K562 (cell line): ENCODE measurements at places on chromosomes 6 and 20. TPM values are rescaled to one million over a fixed set of nuclear protein-coding genes. Genes with fewer than 3 reads are reported as not detected.

- peak; percentile 31 for DNase-seq
These were observed 3.2 kb downstream of the GRIK2 start for GRCh38 chr6:101396548-101397173.

DNA sequence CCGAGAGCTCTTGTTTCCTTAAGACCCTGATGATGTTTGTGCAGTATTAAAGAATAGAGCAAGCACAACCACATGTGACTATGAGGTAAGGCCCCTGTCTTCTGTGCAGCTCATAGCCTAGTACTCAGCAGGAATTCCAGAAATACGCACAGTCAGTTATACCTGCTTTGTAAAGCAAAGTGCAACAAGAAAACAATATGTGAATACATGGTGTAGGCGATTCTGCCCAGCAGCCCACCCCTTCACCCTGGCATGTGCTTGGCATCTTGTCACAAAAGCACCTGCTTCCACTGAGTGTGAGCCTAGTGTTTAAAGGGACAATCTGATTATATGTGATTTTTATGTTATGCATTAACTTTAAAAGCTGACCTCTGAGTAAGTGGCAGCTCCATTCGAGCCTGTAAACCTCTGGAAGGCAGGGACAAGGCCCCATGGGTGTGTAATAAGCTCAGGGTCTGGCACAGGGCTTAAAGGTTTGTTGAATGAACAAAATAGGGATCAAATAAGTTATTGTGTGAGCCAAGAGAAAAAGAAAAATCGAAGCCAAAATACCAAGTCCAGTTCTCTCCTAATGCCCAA lies 148.7 kb downstream of the DOK5 start:
- DNase-seq: no peak

DNA sequence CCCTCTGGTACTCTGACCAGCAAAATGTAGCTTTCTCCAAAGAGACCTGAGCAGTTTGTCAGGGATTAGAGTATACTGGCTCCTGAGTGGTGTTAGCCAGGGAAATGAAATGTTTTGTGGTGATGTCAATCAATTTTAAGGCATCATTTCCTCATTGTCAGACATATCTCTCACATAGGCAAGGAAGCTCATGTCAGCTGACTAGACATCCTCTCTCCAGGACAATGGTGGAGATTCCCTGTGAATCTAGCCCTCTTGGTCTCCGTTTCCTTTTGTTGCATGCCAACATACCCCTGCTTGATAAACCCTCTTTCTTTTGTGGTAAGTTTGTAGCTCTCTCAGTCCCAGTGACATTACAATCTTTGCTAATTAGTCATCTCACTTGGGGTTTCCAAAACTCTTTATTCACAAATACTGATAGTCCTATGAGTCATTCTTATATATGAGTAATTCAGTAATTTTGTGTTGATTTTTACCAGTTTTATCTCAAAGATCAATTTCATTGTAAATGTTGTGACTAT lies 135.6 kb upstream of the PTPRK start:
- no peak for DNase-seq

DNA sequence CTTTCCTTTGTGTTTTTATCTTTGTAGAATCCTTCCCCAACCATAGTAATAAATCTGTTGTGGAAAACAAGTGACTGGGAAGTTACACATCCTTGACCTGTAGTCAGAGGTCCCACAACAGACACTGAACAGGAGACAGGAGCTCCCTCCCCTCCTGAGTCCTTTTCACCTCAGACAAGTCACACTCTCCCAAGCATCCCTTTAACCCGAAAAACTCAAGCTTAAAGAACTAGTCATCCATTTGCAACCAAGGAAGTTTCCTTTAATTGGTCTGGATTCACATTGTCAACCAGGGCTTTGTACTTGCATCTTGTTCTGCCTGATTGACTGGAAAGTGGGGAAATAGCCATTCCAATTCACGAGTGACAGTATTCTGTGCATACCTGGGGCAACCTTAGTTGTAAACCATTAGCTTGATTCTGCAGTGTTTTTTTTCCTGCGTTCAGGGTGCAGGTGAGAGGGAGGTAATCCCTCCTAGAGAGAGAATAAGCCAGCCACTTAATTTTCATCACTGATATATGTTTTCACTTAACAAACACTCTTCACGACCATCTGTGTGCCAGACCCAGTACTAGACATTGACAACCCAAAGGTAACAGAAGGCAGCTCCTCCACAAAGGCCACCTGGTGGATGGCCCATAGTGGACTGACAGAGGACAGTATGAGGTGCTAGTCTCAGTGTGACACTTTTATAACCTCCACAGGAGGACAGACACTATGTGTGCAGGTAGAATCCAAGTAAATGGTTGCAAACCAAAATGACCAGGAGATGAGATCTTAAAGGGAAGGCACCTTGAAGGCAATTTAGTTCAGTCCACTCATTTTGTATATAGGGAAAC lies 112.4 kb downstream of the SLX4IP start:
- DNase-seq: no peak

DNA sequence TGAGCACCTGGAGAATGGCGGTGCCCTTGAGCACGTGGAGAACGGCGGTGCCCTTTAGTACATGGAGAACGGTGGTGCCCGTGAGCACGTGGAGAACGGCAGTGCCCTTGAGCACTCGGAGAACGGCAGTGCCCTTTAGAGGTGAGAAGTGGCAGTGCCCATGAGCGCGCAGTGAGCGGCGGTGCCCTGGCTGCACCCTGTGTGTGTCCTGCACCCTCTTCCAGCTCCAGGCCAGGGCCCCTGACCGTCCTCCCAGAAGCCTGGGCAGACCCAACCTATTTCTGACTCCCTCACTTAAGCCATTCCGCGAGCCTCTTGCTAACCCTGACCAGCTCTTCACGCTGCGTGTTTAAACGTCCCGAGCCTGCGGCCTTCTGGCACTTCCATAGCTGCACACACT lies 151.3 kb downstream of the DLL1 start:
- no peak for DNase-seq

GRCh38 chr20:19864130-19864529 lies 106.1 kb downstream of the RIN2 start:
- DNase-seq: no peak

DNA sequence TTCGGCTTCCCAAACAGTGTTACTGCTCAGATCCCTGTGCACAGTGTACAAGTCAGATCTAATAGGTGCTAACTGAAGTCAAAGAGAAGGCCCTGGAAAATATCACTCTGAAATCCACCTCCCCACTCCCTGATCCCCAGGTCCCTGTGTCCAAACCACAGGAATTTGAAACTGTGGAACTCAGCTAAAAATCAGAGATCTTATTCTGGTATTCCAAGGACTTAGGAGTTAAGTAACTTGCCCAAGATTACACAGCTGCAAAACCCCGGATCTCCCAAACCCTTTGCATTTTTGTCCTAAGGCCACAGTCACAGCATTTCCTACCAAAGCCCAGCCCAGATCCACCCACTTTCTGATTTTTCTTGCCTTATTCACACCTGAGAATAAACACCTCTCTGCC lies 32.3 kb upstream of the SLC23A2 start:
- DNase-seq: no peak

GRCh38 chr6:169252505-169253189 lies 999 bp downstream of the THBS2 start:
- no peak for DNase-seq

DNA sequence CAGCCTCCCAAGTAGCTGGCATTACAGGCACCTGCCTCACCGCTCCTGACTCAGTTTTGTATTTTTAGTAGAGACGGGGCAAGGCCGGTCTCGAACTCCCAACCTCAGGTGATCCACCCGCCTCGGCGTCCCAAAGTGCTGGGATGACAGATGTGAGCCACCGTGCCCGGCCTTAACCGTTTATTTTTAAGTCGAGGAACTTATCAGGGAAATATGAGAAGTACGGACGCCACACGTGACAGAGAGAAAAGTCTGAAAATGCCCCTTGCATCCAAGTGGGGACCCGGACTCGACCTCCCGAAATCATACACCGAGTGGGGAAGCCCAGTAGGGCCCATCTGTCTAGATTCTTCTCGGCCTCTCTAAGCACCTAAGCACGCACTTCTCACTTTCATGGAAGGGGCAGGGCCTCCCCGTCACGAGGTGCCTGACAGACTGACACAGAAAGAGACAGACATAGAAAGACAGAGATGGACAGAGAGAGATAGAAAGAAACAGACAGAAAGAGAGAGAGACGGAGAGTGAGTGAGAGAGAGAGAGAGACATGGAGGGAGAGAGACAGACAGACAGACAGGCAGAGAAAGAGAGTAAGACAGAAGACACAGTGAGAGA lies 756.5 kb upstream of the DEFB115 start:
- DNase-seq: no peak

- DNase-seq: no peak
These were observed 32.6 kb downstream of the MDFI start for GRCh38 chr6:41670703-41671360.

DNA sequence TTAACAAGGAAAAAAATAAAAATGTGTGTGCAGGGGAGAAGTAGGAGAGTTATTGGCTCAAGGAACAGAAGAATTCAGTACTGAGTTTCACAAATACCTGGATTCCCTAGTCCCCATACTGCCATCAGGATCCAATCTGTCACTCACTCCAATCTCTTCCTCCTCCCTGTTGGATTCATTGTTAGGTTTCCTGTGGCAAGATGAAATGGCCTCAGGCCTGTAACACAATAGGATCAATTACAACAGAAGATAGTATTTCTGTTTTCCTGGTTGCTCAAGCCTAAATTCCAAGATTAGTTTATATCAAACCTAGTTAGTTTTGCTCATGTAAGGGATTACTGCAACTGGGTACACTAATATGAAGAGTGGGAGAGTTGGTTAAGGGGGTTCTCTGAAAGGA lies 24.4 kb downstream of the HCRTR2 start:
- DNase-seq: no peak

DNA sequence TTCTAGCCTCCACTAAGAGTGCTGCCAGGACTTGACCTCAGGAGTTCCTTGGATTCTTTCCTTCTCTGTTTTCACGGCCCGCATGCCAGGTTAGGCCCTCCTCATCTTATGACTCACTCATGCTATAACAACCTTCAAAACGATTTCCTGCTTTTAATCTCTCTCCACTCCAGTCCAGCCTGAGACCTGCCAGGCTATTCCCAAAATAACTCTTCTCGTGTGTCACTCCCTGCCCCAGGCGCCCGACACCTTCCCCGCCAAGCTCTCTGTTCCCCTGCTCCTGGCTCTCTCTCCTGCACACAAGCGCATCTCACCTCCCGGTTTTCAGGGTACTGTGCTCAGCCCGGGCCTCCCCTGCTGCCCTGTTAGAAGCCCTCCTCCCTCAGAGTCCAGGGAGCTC lies 64.1 kb upstream of the RPS6KA2 start:
- no peak for DNase-seq

The FOXQ1 gene
- polyA plus RNA-seq: not detected in 2 replicates

The TBXT gene
- not detected in 2 replicates for polyA plus RNA-seq

The CRISP2 gene
- polyA plus RNA-seq: not detected in 2 replicates

The SLC35B3 gene
- 14.0 and 14.5 TPM in 2 replicates for polyA plus RNA-seq

The CD40 gene
- polyA plus RNA-seq: 2.3 and 2.9 TPM in 2 replicates

The SLC22A2 gene
- polyA plus RNA-seq: not detected in 2 replicates

The TRIM40 gene
- 0.08 TPM in 1 of 2 replicates, not detected in the other for polyA plus RNA-seq
